ENCODE measurements at places on chromosomes 7 and 10.

GRCh38 chr7:38907066-38907465 is 1.9 kb downstream of the VPS41 start:
- no peak for DNase-seq

DNA sequence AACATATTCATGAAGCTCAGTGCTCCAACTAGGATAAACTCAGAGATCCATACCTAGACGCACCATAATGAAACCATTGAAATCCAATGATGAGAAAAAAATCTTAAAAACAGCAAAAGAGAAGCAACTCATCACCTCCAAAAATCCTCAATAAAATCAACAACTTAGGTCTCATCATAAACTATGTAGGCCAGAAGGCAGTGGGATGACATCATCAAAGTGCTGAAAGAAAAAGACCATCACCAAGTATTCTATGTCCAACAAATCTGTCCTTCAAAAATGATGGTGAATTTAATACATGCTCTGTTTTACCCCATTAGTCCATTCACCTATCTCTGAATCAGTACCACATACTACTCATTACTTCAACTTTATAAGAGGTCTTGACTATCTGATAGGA is 304.4 kb downstream of the HDAC9 start:
- no peak for DNase-seq

DNA sequence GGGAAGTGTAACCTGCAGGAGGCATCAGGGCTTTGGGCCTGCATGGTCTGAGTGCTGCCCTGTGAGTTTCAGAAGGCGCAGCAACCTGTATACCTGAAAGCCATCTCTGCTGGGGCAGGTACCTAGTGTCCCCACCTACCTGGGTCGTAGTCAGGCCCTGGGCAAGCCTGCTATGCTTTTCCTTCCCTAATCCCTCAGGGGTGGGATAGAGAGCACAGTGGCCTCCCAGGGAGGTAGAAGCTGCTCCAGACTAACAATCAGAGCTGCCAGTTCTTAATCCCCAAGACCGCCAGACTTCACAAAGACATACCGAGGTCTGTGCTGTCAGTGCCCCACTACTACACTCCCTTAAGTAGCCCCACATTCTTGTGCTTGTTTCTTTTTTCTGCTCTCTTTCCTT is 52.0 kb downstream of the PTEN start:
- no peak for DNase-seq

DNA sequence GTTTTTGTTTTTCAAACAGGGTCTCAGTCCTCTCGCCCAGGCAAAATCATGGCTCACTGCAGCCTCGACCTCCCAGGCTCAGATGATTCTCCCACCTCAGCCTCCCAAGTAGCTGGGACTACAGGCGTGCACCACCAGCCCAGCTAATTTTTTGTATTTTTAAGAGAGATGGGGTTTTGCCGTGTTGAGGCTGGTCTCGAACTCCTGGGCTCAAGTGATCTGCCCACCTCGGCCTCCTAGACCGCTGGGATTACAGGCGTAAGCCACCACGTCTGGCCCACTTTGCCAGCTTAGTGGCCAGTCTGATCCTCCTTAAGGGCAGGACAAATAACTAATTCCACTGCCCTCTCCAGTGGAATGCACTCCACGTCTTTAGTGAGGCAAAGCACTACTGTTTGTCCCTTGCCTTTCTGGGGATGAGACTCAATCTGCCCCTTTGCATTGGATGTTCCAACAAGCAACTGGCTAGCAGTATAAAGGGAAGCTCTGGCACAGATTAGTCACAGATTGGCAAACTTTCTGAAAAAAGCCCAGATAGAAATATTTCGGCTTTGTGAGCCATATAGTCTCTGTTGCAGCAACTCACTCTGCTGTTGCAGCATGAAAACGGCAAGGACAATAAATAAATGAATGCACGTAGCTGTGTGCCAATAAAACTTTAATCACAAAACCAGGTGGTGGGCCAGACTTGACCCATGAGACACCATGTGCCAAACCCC is 143.8 kb upstream of the RHEB start:
- DNase-seq, result no peak

DNA sequence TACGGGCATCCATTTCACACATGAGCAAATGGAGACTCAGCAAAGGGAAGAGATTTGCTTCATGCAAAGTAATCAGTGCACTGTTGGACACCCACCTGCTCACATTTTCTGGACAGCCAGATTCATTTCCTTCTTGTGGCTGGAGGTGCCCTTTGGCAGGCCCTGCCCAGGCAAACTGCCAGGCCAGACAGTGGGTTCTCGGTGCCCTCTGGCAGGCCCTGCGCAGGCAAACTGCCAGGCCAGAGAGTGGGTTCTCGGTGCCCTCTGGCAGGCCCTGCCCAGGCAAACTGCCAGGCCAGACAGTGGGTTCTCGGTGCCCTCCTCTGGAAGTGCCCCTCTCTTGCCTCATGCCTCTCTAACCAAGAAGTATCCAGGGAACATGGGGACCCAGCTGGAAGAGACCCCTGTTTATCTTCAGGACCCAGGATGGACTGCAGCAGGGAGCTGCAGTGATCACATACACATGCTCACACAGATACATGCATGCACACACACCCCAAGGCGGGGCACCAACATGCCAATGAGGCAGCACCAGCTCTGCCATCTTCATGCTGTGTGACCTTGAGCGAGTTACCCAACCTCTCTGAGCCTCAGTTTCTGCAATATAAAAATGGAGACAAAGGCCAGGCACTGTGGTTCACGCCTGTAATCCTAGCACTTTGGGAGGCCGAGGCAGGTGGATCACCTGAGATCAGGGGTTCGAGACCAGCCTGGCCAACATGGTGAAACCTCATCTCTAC is 67.1 kb downstream of the OAT start:
- DNase-seq, result no peak

- no peak for DNase-seq
Observed at GRCh38 chr10:58514111-58514770, 1.6 kb downstream of the BICC1 start.

DNA sequence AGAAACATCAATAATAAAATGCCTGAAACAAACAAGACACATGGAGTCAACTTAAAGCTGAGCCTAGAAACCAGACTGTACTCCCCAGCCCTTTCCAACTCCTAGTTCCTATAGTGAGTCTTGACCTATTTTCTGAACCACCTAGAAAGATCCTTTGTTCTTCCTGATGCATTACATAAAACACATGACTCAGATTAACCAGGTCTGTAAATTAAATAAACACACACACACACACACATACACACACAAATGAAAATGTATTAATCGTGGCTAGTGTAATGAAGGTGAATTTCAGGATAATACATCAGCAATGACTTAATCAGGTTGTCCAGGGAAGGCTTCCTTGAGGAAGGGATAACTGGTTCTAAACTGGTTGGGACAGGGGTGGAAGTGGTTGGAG is 104.7 kb downstream of the ST8SIA6 start:
- no peak for DNase-seq

DNA sequence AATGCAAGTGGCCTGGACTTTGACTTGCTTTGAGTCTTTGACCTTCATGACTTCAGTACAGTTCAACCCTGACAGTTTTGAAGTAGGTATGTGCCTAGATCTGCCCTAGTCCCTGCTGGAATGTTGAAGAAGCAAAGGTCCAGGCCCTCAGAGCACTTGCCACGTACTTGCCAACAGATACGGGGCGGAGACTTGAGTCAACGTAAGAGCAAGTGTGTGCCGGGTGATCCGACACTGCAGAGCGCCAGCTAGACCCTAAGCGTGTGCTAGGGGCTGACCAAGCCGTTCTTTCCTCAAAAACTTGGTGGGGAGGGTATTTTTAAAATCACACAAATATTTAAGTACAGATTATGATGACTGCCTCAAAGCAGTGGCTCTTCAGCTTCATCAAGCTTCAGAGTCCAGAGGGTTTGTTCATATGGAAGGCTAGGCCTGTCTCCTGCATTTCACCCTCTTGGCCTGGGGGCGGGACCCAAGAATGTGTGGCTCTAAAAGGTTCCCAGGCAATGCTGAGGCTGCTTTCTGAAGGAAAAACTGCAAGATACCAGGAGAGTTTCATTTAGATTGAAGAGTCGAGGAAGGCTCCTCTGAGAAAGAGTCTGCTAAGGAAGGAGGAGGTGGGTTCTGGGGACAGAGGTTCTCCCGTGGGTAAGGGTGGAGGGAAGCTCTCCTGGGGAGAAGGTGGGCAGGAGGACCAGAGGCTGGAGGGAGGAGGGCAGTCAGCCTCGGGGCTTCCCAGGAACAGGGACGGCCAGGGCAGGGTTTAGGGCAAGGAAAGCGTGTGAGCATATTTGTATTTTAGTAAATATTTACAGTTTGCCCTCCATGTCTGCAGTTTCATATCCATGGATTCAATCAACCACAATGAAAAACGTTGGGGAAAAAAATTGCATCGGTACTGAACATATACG is 160.3 kb downstream of the EGFR start:
- no peak for DNase-seq

DNA sequence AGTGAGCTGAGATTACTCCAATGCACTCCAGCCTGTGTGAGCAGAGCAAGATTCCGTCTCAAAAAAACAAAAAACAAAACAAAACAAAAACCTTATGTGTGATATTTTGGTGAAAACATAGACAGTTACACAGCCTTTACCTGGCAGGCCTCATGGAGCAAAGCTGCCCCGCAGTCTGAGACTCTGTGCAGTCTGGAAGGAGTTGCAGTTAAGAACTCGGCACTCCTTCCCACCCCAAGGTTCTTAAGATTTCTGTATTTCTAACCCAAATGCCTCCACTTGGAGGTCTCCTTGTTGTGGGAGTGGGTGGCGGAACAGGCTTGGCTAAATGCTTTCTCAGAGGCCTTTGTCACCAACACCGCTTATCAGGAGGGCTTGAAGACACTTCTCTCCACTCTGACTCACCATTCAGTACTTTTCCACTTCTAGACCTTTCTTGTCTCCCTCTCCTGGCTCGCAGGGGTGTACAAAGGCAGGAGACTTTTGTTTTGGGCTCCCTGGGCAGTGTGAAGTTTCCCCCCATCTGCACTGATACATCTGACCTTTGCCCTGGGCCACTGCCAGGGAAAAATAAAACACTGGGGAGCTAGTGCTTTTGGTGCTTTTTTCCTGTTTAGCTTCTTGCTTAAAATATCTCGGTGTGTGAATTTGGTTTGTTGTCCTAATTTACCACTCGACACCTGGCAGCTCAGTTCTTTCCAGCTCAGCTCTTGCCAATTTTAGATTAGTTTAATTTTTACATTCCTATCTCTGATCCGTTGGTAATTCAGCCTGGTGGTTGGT is 51.3 kb upstream of the MAGI2 start:
- DNase-seq, result no peak

GRCh38 chr10:107986571-107986970 is 822.1 kb upstream of the SORCS1 start:
- no peak for DNase-seq

DNA sequence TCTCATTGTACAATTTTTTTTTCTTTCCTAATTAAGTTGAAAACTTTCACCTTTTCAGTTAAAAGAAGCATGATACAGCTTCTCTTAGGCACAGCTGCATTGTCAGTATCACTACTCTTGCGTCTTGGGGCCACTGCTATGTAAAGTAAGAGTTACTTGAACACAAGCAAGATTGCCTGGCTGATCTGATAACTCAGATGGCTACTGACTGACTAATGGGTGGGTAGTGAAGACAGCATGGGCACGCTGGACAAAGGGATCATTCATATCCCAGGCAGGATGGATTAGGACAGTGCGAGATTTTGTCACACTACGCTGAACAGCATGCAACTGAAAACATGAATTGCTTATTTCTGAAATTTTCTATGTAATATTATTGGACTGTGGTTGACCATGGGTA is 11.6 kb upstream of the ADAMTS14 start:
- DNase-seq, result no peak

GRCh38 chr10:44888886-44889285 is 22.3 kb upstream of the TMEM72 start:
- no peak for DNase-seq

DNA sequence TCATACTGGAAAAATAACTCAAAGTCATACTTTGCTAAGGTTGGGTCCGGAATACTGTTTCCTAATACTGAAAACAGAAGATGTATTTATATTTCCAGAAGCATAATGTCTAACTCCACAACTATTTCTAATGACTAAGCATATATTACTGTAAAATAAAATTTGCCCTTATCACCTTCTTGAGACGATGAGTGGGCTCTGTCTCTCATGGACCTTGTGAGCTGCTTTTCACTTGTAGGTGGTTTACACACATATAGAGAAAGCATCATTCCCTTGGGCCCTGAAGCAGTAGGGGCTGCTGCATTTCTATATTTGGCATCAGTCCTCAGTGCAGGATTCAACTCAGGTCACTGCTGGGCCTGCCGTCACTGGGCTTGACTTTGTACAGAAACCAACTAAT is 10.7 kb upstream of the FAM13C start:
- no peak for DNase-seq

DNA sequence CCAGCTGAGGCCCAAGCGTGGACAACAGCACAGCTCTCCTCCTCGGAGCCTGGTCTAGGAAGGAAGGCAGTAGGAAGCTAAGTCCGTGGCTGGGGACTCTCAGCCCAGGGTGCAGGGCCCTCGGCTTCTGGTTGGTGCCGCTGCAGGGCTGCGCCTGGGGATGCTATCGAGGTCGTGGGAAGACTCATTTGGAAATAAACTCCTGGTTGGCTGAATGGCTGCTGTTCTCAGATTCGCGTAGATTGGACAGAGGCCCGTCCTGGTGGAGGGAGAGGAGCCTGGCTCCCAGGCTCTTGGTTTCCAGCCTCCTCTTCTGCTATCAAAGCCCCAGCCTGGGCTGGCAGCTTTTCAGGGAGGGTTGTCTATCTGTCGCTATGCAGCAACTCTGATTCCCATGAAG is 152.6 kb upstream of the FZD8 start:
- DNase-seq, result no peak
